ENCODE measurements at places on chromosomes 5 and 9. TPM values are rescaled to one million over a fixed set of nuclear protein-coding genes. Genes with fewer than 3 reads are reported as not detected.

DNA sequence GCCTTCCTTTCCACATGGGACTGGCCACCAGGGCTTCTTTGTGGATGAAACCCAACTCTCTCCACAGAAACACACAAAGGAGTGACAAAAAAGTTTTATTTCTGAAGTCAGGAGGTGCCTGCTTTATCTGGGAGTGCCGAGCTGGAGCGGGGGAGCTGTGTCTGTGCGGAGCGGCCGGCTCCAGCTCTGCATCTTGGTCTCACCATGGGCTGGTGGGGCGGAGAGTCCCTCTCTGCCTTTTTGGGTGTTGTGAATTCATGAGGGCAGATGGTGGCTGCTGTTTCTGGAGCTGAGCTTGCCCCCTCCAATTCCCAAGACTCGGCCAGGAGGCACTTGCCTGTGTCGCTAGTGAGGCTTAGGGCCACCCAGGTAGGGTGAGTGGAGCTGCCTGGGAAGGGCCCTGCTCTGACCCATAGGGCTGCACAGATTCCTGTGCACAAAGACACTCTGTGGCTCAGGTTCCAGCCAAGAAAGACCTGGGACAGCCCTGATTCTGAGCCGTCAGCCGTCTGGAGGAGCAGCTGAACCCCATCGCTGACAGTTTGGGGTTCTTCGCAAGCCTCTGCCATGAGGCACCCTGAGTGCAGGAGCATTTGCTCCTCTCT, 1.4 kb downstream of the DBH start:
- no peak for DNase-seq

DNA sequence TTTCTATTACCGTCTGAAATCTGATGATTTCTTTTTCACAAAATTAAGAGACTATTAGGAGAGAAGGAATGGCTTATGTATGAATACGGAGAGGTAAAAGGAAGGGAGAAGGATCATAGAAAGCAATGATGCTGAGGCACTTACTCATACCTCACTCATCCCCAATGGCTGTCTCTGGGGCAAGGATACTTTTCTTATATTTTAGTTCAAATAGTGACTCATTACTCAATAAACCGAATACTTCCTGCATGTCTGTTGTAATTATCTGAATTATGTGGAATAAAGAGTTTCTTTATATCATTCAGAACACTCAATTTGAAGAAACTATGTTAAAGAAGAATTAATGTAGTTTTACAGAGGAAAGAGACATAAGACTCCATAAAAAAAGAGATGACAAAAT, 284.5 kb upstream of the NUDT12 start:
- no peak for DNase-seq

DNA sequence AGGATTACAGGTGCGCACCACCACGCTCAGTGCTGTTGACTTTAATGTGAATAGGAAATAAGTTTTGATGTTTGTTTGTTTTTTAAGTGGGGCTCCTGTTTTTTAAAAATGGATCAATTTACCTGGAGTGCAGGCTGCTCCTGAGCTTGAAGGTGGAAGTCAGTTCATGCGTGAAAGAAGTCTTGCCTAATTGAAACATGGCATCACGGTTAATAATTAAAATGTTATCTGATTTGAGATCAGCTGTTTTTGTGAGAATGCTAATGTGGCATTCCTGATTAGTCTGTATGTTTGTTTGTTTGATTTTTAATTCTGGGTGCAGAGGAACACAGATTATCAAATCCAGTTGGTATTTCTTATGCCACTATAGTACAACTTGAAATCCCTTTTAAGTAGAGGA, 6.5 kb downstream of the SFXN1 start:
- DNase-seq: no peak

DNA sequence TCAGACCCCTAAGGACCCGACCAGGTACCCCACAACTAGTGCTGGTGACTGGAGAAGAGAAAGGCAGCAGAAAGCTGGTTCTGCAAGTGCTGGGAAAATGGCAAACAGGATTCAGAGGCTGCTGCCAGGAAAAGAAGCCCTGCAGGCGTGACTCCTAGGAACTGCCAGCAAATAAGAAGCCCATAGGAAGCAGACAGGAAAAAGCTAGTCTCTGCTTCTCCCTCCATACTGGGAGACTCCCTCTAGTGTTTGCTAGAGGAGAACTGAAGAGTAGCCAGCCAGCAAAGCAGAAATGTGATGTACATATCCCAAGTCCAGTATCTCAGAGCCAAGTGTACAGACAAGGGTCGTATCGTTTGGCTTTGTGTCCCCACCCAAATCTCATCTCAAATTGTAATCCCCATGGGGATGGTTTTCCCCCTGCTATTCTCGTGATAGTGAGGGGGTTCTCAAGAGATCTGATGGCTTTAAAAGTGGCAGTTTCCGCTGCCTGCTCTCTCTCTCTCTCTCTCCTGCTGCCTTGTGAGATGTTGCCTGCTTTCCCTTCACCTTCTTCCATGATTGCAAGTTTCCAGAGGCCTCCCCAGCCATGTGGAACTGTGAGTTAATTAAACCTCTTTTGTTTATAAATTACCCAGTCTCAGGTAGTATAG, 38.1 kb upstream of the TUSC1 start:
- DNase-seq: no peak

GRCh38 chr5:111016801-111017200, 54.7 kb upstream of the TSLP start:
- no peak for DNase-seq

DNA sequence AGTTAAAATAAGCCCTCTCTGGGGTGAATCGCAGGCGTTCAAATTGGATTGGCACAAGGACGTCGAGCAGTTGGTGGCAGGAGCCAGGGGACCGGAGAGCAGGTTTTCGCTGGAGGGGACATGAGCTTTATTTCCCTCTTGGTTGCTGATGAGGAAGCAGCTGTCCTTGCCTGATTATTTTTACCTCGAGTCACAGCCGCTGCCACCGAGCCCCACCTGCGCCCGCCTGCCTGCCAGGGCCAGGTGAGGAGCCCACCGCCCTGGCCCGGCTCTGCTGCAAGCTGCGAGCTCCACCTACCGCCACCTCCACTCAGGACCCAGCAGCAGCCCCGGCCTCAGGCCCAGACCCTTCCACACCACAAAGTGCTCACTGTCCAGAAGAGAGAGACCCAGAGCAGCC, 9.0 kb upstream of the ADGRD2 start:
- peak; percentile 82 for DNase-seq

DNA sequence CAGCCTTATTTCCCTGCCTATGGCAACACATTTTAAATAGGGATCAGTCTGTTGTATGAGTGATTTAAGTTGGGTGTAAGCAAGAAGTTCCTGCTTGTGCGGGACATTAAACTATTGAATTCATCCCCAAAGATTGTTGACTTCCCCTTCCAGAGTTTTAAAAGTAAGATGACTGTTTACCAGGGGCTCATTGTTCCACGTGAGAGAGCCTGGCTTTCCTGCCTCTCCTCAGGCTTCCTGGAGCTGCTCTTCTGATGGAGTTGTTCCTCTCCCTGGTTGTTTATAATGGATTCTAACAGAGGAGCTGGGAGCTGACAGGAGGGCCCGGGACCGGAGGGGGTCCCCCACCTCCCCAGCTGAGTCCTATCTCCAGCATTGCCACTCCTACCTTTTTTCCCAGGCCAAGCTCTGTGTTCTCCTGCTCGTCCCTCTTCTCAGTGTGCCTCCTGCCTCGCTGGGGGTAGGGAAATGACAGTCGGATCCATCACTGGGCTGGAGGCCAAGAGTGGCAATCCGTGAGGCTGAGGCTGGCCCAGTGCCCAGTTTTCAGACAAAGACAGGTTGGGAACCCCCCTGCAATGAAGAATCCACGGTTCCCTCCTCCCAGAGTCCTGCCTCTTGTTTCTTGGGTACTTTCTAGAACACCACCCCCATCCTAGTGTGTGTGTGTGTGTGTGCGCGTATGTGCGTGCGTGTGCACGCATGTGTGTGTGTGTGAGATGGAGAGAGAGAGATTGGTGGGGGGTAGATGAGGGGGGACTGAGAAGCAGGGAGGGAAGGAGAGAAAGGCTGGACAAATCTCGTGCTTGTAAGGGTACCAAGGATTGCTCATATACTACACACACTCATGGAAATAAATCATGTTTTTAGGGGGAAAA, 123.7 kb upstream of the NFIB start:
- DNase-seq: no peak

- DNase-seq: no peak
Observed at GRCh38 chr5:42718591-42718990, 38.0 kb upstream of the CCDC152 start.

DNA sequence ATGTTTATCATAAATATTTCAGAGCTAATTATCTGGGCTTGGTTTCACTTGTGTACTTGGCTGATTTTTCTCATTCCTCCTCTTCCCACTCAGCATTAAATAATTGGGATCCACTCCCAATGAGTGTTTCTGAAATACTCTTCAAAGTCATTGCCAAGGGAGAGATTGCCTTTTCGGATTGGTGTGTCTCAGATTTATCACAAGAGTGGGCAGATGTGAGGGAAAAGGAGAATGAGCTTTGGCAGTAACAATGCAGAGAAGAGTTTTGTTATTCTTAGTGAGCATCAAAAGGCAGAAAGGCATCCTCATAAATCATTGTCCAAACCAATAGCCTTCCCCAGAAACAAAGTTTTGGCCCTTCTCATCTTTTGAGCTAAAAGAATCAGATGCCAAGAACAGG, 79.2 kb downstream of the SEMA5A start:
- DNase-seq: no peak

- peak; percentile 31 for DNase-seq
Observed at GRCh38 chr9:133955821-133956411, 36.2 kb downstream of the VAV2 start.

DNA sequence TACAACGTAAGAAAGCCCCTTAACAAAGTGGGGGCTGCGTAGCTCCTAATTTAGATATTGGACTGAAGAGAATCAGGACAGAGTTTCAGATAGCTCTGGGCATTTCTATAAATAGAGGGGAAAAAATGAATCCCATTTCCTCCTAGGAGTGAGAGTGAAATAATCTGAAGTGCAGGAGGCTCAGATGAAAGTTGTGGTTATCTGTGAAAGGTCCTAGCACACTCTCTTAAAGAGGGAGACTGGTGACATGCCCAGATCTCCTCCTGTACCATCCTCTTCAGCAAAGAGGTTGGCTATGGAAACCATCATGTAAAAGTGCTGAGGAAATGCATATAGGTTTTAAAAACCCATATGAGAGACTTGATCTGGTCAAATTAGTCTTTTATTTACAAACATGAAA, 143.4 kb downstream of the GABRB2 start:
- DNase-seq: no peak

GRCh38 chr5:124477062-124477461, 269.4 kb downstream of the ZNF608 start:
- DNase-seq: no peak

DNA sequence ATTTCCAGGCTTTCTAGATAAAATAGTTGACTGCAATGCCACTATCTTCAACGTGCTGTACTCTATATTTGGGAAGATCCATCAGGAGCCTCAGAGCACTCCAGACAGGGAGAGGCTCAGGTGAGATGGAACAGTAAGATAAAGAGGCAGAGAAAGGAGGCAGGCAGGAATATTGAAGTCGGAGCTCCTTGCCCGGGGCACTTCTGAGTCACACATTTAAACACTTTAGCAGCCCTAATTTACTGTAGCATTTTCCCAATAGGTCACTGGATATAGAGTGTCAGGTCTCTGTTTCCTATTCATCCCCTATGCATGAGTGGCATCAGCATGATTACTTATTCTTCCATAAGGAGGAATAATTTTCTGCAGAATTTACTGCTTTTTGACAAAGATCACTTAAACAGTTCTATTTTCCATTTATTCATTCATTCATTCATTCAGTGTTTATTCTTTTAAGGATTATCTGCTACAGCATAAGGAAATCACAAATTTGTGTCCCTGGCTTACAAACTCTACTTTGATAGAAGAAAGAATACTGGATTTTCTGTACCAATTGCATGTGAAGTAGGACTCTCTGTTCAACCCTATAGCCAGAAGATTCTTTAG, 170.7 kb downstream of the MAPKAP1 start:
- no peak for DNase-seq

GRCh38 chr9:81575956-81576355, 113.4 kb downstream of the TLE1 start:
- no peak for DNase-seq

GRCh38 chr9:94650949-94651348, 11.6 kb upstream of the FBP1 start:
- no peak for DNase-seq

DNA sequence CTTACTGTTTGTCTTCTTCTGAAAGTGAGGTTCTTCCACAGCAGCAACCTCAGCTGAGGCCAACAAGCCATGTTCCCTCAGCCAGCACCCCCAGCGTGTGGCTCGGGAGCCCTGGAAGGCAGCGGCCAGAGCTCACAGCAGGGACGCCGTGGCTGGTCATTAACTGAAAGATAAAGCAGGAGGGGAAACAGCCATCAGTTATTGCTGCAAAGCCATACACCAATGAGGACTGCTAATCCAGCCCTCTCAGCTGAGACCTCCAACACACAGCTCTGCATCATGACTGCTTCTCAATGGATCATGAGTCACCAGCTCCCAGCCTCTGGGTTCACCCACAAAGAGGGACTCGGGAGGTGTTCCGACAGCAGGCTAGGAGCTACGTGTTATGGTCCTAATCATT, 24.3 kb downstream of the ABCA1 start:
- no peak for DNase-seq

DNA sequence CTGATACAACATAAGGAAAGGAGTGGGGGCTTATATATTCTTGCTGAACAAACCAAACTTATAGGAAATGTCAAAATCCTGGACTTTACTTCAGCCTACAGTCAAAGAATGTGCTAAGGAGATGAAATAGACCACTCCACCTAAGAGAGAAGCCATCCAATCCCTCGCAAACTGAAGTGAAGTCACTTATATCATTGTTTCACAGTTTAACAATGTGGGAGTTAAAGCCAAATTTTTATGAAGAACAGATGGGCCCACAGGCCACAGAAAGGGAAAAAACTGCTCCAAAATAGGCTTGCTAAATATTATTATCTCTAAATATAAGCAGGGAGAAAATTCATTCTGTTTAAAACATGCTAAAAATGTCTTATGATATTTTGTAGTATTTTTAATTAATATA, 233.3 kb downstream of the GAS1 start:
- no peak for DNase-seq

GRCh38 chr5:95110118-95110517, 174.8 kb downstream of the MCTP1 start:
- no peak for DNase-seq

DNA sequence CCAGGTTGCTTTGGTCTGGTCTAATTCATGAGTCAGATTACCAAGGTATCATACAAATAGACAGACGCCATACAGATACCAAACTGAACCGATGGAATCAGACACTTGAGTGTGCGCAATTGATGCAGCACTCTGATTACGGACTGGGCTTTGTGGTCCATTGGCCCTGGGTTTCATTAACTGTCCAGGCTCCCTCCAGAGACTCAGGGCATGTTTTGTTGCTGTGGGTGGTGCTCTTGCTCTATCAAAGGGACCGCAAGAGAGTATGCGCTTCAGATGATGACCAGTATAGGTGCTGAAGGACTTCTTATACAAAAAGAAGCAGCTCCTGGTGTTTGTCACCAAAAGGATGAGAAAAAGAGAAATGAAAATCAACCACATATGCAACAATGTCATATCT, 36.9 kb upstream of the ANKRD55 start:
- DNase-seq: no peak

- no peak for DNase-seq
Observed at GRCh38 chr9:71766663-71767062, 1.6 kb downstream of the CEMIP2 start.

RGP1 gene
- total RNA-seq: 16.7 TPM

IFNK gene
- not detected for total RNA-seq

PCDHB16 gene
- total RNA-seq: not detected

SGTB gene
- total RNA-seq: 2.7 TPM

CHSY3 gene
- 0.27 TPM for total RNA-seq

TMEM232 gene
- 1.9 TPM for total RNA-seq

SLC22A4 gene
- 7.3 TPM for total RNA-seq

PPP3R2 gene
- total RNA-seq: not detected
